ENCODE measurements at places on chromosomes 6 and 20. TPM values are rescaled to one million over a fixed set of nuclear protein-coding genes. Genes with fewer than 3 reads are reported as not detected.

The BPI gene
- total RNA-seq: 0.67 TPM

The DPPA5 gene
- total RNA-seq: not detected

The TCP11 gene
- 0.30 TPM for total RNA-seq

- no peaks in the 10 kb centered on the region for H3K36me3 ChIP-seq
- no peak overlapping the region for H3K4me3 ChIP-seq
- no peak for DNase-seq
- peaks cover 7% of the 10 kb centered on the region for H3K4me1 ChIP-seq
Observed at GRCh38 chr6:168133687-168134559, 54.9 kb upstream of the FRMD1 start.

GRCh38 chr6:122947355-122947754 lies 48.7 kb upstream of the CLVS2 start:
- H3K36me3 ChIP-seq: no peaks in the 10 kb centered on the region
- DNase-seq: no peak
- H3K4me3 ChIP-seq: no peak overlapping the region
- H3K27me3 ChIP-seq: no peaks in the 10 kb centered on the region

DNA sequence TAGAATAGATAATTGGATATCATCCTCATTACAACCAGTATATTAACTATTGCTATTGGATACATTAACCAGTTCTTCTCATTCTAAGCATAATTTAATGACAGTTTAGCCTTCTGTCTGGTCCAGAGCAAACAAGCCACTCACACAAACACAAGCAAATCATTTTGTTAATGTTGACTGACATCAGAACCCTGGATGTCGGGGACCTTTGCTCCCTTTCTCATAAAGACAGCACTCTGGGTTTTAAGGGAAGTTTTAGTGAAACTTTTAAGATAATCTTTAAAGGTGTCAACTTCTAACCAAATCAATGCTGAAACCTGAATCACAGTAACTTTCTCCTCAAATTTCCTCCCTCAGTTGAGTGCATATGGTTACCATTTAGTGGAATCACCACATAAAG lies 113.9 kb downstream of the PTPRK start:
- no peaks in the 10 kb centered on the region for H3K4me1 ChIP-seq
- H3K36me3 ChIP-seq: no peaks in the 10 kb centered on the region
- H3K4me3 ChIP-seq: no peak overlapping the region
- DNase-seq: no peak
- no peaks in the 10 kb centered on the region for H3K27me3 ChIP-seq

All from upper lobe of left lung (tissue), 6 donors.